Activated CD8-positive, alpha-beta memory T cell treated with anti-CD3 and anti-CD28 coated beads for 4 hours (primary cell): ENCODE measurements at places on chromosomes 7 and 10.

- DNase-seq = no peak
Observed at GRCh38 chr7:136392856-136393255, 415.7 kb upstream of the MTPN start.

GRCh38 chr7:43700059-43700501, 29.2 kb downstream of the COA1 start:
- DNase-seq = no peak

DNA sequence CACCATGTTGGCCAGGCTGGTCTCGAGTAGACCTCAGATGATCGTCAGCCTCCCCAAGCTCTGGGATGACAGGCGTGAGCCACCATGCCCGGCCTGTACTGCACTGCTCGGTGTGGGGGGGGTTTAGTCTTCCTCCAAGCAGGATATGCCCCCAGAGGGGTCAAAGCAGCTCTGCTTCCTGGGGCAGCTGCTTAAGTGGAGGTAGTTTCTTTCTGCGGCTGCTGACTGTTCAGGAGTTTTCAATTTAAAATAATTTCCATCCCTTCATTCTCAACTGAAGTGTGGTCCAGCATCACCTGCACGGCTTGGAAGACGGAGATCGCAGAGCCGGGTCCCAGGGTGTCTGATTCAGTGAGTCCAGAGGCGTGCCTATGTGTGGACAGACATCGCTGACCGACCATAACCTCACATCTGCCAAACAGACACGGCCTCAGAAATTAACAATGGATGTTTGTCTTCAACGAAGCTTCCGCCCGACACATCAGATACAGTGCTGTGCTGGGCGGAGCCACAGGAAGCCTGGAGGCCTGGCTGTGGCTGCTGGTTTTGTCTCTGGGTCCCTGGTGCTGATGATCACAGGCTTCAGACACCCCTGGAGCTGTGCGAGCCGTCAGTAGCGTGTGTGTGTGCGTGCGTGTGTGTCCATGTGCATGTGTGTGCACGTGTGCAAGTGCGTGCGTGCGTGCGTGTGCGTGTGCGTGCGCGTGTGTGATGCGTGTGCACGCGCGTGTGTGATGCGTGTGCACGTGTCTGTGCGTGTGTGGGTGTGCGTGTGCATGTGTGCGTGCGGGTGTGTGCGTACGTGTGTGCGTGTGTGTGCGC, 226.5 kb upstream of the PITRM1 start:
- DNase-seq = no peak

DNA sequence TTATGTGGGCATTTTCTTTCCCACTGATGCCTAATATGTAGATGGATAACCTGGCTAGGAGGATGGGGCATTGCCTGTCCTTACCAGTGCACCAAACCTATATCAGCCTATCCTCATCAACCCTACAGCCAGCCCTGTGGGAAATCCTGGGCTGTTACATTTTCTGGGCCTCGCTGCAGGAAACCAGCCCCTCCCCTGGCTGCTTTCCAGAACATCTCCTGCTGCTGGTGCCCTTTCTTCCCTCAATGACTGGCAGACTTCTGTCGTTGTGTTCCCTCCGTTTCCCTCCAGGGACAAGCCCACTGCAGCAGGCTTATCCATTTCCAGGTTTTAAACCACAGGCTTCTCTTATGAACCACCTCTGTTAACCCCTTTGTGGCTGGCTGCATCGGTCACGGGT, 486.1 kb upstream of the COBL start:
- DNase-seq = no peak

DNA sequence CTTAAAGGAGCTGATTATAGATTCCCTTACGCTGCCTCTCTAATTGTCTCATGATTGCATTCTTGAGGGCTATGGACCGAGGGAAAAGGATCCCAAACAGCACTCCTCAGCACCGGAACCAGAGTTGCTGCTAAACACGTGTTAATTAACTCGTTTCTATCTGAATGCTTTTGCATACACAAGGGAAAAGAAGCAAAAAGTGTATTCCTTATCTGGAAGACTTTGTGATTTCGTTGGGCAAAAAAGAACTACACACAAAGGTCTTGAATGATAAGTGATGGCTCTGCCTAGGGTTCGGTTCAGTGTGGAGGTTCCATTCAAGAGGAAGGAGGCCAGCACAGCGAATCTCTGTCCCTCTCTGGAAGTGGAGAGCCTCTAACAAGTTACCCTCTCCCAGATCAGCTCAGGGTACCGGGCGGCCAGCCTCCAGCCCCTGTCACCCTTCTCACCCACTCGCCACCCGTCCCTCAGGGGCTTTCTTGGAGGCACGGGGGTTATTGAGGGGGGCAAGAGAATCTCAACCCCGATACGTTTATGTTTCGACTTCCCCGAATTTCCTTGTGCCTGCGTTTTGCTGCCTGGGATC, 515 bp upstream of the SLC4A2 start:
- DNase-seq = no peak

GRCh38 chr7:78039790-78040776, 241.5 kb downstream of the PHTF2 start:
- DNase-seq = no peak

DNA sequence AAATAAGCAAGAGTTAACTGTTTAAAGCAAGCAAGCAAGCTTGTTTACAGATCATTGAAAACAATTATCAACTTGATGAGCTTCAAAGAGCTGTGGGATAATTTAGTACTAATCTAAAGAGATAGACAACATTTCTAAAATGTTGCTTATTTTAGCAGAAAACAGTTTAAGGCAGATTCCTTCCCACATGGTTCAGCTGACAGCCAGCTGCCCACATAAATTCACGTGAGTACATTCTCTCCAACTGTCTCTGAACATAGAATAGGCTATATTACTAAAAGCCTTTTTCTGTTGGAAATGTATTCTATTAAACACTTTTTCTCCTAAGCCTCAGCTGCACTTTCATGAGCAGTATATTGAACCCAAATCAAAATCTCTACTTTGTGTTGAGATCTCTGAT, 174.1 kb downstream of the LRRN3 start:
- DNase-seq = no peak

DNA sequence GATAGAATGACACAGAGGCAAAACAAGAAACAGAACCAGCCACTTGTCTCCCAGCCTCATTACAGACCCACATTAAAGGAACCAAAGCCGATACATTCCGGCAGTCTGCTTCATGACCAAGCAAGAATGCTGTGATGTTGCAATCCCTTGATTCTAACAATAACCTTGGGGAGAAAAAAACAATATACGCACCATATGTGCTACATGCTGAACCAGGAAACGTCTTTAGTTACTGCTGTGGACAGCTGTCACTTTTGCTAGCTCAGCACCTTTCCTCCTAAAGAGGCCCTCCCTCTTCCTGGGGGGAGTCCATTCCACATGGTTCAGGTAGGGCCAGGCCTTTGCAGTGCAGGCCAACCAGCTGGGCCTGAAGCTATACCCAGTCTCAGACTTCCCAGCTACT, 79.1 kb downstream of the PRTFDC1 start:
- no peak for DNase-seq

DNA sequence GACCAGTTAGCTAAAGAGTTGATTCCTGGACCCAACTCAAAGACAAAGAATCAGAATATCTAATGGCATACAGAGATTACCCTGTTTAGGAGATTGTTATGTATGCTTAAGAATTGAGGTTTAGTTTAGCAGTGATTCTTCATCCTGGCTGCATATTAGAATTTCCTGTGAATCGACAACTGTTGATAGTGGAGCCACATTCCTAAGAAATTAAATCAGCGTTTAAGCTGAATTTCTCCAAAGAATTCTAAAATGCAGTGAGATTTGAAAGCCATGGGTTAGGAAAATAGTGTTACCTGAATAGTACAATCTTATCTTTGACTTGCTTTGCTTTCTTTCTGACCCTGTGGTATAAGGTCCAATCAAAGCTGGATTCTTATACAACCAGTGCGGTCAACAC, 16.4 kb upstream of the FERD3L start:
- DNase-seq = no peak

DNA sequence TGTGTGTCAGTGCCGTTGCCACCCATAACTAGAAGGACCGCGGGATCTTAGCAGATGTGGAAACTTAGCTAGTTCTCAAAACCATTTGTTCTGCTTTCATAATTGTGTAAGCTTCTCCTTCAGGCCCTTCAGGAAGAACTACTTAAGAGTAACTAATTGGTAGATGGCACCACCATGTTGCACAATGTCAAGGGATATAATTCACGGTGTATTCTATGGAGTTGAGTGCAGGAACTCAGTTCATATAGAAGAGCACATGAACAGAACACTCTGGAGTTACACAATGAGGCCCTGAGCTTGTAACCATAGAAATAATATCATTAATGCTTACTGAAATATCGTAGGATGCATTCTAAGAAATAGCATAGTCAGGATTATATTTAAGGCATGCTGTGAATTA, 126.5 kb upstream of the GAD2 start:
- no peak for DNase-seq

DNA sequence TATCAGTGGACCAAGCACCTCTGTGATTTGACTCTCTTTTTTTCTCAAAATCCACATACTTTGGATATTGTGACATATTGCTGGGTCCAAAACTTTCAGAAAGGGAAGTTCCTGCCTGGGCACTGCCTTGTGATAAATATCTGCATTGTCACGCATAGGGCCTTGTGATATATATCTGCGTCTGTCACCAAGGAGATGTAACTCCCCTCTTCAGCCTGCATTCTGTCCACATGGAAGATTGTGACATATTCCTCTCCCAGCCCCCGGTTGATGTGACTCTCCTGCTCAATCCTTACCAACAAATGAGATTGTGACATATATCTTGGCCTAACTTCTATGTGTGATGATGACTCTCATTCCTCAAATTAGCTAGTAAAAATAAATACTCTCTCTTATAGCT, 25.4 kb upstream of the ZNF107 start:
- no peak for DNase-seq

DNA sequence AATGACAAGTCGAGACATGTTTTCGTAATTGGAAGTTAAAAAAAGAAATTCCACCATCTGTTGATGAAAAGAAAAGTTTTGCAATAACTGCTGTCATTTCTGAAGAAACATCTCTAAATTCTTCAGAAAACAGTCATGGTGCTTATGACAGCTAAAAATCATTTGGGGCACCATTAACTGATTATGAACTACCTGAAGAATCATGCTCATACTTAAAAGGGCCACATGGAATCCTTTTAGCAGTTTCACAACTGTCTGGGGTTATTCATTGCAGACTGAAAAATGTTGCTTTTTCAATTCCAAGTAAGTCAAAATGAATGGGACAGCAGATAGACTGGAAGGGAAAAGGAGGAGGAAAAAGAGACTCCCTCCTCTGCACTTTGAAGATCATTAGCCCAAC, 134.2 kb downstream of the CHN2 start:
- DNase-seq = no peak

GRCh38 chr7:132255898-132256297, 320.4 kb downstream of the PLXNA4 start:
- DNase-seq = no peak

GRCh38 chr10:74587109-74587854, 239.1 kb upstream of the KAT6B start:
- no peak for DNase-seq

DNA sequence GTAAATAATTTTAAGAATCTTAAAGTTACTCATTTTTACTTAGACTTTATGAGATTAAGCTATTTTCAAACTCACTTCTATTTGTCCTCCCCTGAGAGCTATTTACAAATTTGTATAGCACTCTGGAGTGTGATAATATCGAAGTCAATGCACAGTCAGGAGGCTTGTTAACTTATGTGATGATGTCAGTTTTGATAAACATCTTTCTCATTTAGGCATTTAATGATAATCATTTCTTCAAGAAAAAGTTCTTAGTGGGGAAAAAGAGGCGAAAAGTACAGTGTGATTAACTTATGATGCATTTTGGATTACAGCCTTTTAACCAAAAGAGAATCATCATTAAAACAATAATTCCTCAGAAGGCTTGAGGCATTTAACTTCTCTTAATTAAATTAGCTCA, 468.6 kb downstream of the AUTS2 start:
- no peak for DNase-seq

GRCh38 chr10:131997366-131998049, 15.8 kb upstream of the BNIP3 start:
- no peak for DNase-seq

GRCh38 chr10:63027531-63027930, 105.6 kb upstream of the NRBF2 start:
- DNase-seq = no peak

DNA sequence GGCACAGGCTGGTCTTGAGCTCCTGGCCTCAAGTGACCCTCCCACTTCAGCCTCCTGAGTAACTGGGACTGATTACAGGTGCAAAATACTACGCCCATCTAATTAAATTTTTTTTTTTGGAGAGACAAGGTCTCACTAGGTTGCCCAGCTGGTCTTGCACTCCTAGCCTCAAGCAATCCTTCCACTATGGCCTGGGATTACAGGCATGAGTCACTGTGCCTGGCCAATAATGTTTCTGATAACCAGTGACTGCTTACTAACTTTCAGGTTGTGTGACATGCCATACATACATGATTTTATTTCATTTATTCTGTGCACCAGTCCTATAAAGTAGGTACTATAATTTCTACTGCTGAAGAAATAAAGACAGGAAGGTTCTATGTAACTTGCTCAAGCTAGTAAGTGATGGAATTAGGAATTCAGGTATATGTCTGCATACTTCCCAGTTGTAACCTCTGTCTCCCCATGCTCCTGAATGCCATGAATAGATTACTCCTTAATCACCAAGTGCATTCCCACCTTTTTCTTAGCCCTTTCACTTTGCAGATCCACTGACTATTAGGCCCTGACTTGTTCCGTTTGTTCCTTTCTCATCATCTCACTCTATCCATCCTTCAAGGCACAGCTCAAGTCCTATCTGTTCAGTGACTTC, 28.1 kb downstream of the MCU start:
- no peak for DNase-seq

DNA sequence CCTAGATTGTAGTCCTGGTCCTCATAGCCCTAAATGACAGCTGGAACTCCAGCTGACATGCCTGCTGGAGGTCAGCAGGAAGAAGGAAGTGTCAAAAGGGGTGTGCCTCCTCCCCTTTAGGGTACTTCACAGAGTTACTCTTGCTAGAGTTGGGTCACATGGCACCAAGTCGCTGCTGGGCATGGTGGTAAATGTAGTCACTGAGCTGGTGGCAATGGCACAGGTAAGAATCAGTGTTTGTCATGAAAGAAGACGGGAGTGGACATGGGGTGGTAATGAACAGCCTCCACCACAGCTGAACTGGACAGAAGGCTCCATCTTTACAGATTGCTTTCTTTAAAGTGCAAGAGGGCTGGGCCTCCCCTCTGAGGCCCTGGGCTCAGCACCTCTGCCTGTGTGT, 122.3 kb downstream of the ACTR3B start:
- no peak for DNase-seq

GRCh38 chr10:110433740-110434139, 64.0 kb upstream of the DUSP5 start:
- DNase-seq = no peak

- no peak for DNase-seq
Observed at GRCh38 chr7:108234281-108234680, 104.1 kb upstream of the LAMB4 start.

GRCh38 chr7:151246851-151247580, 1.5 kb downstream of the SMARCD3 start:
- no peak for DNase-seq
